ENCODE measurements at places on chromosomes 3 and 15. TPM values are rescaled to one million over a fixed set of nuclear protein-coding genes. Genes with fewer than 3 reads are reported as not detected.

DNA sequence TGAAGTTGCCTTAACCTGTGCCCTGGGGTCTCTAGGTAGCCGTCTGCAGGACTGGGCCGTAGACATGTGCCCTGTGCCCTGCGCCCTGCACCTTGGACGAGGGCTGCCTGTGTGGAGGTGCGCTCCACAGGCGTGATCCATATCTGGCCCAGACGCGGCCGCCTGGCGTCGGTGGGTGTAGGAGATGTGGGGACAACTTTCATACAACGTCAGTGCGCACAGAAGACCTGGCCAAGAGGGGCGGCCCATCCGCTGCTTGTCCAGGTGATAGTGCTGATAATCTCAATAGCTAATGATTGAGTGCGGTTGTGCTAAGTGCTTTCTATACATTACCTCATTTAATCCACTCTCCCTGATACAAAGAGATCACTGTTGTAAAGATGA lies 665 bp upstream of the RASGRP1 start:
- peaks cover 4% of the 10 kb centered on the region for H3K4me1 ChIP-seq
- H3K27me3 ChIP-seq, result peaks cover 15% of the 10 kb centered on the region
- H3K27ac ChIP-seq, result no peak overlapping the region
- no peak for DNase-seq
- no peaks in the 10 kb centered on the region for H3K36me3 ChIP-seq

- H3K4me3 ChIP-seq, result no peak overlapping the region
- no peaks in the 10 kb centered on the region for H3K27me3 ChIP-seq
- H3K27ac ChIP-seq, result no peak overlapping the region
- no peaks in the 10 kb centered on the region for H3K4me1 ChIP-seq
- H3K36me3 ChIP-seq, result no peaks in the 10 kb centered on the region
Measured at GRCh38 chr15:100942656-100943425, 23.7 kb downstream of the LRRK1 start.

DNA sequence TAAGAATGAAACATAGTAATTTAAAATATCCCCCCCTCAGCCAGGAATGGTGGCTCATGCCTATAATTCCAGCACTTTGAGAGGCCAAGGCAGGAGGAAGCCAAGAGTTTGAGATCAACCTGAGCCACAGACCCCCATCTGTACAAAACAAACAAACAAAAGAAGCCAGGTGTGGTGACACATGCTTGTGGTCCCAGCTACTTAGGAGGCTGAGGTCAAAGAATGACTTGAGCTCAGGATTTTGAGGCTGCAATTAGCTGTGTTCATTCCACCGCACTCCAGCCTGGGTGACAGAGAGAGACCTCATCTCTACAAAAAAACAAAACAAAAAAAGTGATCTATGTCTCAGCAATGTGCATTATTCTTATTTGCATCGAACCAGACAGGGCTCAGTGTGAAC lies 800.8 kb downstream of the MCTP2 start:
- H3K4me3 ChIP-seq, result no peak overlapping the region
- H3K4me1 ChIP-seq, result no peaks in the 10 kb centered on the region
- H3K27me3 ChIP-seq, result no peaks in the 10 kb centered on the region
- H3K27ac ChIP-seq, result no peak overlapping the region
- no peak for DNase-seq

DNA sequence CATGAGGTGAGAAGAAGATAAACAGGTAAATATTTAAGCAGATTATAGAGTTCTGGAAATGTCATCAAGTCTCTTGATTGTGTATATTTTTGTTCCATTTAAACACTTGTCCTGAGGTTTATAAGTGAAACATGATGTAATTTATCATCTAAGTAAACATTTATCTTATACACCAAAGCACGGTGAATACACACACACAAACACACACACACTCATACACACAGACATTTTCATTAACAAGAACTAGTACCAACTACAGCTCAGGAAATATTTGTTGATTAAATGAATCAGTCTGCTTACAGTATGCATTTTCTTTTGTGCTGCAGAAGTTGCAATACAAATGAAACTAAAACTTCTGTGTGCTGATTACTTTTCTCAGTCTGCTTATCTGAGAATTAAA lies 357.3 kb downstream of the ZBTB20 start:
- H3K36me3 ChIP-seq, result no peaks in the 10 kb centered on the region
- H3K27ac ChIP-seq, result no peak overlapping the region
- no peaks in the 10 kb centered on the region for H3K27me3 ChIP-seq
- no peak overlapping the region for H3K4me3 ChIP-seq
- DNase-seq, result no peak

STRIT1 gene
- total RNA-seq, result 4.1 TPM

CD200R1 gene
- total RNA-seq, result 4.1 TPM

RASA2 gene
- 2.2 TPM for total RNA-seq

FHIT gene
- total RNA-seq, result 26.8 TPM

Measured in heart left ventricle (tissue), 16 donors.